Right cardiac atrium (tissue), 5 donors: ENCODE measurements at places on chromosomes 7 and 10. TPM values are rescaled to one million over a fixed set of nuclear protein-coding genes. Genes with fewer than 3 reads are reported as not detected.

GRCh38 chr7:111755383-111755782, 193.1 kb upstream of the IMMP2L start:
- DNase-seq, result no peak

- no peak for DNase-seq
These were observed 44.5 kb upstream of the ZMIZ1 start for GRCh38 chr10:79024296-79024695.

GRCh38 chr10:27297844-27298521, 57.4 kb upstream of the ACBD5 start:
- DNase-seq, result no peak

DNA sequence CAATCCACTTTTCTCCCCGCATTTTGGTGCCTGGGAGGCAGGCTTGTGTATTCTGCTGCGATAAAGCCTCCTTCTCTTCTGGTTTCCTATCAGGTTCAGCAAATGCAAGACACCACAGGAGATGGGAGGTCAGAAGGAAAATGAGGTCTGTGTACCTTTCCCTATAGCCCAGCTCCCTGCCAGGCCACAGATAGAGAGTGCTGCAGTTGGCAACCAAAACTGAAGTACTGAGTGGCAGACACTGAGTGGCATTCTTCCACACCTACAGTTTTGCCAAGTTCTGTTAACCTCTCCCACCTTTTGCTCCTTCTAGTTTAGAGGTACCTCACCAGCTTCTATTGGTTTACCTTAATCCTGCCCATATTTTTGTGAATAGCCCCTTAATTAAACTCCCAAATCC, 948.4 kb downstream of the SORCS1 start:
- DNase-seq, result no peak

DNA sequence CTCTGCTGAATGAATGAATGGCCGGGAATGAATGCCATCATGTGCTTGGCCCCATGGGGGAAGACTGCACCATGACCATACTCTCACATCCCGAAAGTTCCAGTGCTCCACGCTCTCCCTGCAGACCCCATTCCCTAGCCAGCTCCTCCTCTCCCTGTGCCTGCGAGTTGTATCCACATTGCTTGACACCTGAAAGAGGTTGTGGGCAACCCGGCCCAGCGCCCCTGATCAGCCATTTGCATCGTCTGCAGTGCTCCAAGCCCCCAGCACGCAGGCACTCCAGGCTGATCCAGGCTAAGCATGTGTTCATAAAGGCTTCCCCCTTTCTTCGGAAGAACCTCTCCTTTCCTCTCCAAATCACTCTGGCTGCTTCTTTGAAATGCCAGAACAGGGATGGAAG, 354.4 kb upstream of the MKI67 start:
- no peak for DNase-seq

DNA sequence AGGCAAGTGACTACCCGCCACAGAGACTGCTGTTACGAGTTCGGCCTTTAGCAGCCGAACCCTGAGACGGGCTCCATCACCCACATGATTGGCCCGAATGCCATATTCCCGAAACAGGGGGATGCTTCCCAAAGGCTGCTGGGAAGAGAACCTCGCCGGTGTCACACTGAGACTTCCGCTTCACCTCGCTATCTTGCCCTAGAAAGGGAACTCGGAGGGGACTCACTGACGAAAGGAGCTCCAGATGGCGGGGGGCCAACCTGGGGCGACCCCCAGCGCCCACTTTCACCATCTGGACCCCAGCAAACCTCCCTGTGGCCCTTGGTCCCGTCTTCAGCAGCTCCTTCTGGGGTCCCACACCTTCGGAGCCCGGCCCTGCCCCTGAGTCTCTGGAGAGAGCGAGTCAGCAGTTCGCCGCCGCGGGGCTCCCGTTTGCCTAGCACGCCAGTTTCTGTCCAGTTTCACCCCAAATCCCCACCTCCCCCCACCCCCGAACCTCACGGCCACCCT, 529 bp downstream of the HPS1 start:
- peak; percentile 56 for DNase-seq

DNA sequence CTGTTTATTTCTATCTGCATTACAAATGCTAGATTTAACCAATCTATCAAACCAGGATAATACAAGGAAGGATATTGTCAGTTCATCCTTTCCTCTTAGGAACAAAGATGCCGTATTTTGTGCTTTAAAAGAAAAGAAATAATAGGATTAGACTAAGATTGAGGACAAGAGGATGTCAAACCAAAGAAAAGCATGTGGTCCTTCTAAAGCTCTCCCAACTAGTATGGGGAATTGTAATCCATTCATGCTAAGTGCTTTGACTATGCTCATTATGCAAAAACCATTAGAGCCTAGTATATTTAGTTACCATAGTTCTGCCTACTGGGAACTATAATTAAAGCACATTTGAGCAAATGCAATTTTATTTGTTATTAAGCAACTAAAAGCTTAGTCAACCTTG, 280.2 kb downstream of the GRM8 start:
- no peak for DNase-seq

DNA sequence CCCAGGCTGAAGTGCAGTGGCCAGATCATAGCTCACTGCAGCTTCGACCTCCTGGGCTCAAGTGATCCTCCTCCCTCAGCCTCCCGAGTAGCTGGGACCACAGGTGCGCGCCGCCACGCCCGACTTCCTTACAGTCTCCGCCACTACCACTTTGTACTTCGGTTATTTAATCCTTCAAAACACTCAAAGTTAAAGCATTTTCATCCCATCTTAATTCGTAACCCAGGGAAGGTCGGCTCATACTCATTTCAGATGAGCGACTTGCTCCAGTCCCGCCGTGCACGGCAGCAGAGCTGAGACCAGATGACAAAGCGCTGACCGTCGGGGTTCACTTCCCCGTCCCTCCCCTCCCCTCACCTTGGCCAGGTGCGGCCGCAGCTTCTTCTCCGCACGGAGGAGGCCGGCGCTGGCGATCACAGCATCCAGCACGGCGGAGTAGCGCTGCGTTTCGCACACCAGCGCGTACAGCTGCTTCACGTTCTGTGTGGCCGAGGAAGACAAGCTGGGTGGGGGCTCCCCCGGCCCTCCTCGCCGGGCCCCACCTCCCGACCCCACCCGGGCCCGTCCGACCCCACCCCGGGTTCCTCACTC, 457 bp downstream of the NSUN5 start:
- DNase-seq, result no peak

DNA sequence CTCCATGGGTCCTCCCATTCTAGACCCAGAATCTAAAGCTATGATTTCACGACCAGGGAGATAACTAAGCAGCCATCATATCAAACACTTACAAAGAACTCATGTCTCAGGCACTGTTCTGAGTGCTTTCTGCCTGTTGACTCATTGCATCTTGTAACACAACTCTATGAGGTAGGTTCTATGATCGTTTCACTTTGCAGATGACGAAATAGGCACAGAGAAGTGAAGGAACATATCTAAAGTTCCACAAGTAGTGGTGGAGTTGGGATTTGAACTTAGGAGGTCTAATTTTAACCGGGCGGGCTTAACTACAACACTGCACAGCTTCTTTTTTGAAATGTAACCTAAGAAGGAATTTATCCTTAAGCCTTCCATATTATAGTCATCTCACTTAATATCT, 2.9 kb downstream of the RBP4 start:
- no peak for DNase-seq

The LCOR gene
- 20.5 TPM for total RNA-seq

The ANKRD1 gene
- total RNA-seq, result 2,468 TPM

The SPDYE1 gene
- total RNA-seq, result 0.14 TPM
